Stimulated activated naive CD8-positive, alpha-beta T cell treated with anti-CD3 and anti-CD28 coated beads, Interleukin-15, Interleukin-2, amounts not matched to agents 100 U/mL and 50 U/mL, for 24 hours (primary cell): ENCODE measurements at places on chromosomes 4 and X.
A peak's percentile ranks its signal among the peaks of the same experiment; 100 is the strongest.

- no peak for DNase-seq
These were observed 31.9 kb upstream of the FAM9C start for GRCh38 chrX:13076176-13076961.

- no peak for DNase-seq
These were observed 4.6 kb downstream of the NOA1 start for GRCh38 chr4:56972809-56973208.

DNA sequence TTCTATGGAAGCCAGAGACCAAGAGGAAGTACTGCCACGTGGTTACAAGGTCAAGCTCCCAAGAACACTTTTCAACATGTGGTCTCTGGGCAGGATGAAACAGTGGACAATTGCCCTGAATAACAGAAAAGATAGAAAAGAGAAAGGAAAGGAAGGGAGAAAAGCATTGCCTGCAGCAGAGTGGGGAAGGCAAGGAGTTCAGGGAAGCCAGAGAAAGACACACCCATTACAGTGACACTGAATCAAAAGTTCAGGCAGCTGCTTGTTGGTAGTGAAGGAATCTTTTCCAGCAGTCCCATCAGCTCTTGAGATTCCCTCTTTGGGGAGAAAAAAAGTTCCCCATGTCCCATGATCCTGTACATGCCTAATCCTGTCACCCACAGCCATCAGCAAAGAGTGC is 80.5 kb downstream of the EIF4E start:
- DNase-seq = no peak

GRCh38 chr4:141636771-141637460 is 533 bp downstream of the IL15 start:
- peak; percentile 37 for DNase-seq

DNA sequence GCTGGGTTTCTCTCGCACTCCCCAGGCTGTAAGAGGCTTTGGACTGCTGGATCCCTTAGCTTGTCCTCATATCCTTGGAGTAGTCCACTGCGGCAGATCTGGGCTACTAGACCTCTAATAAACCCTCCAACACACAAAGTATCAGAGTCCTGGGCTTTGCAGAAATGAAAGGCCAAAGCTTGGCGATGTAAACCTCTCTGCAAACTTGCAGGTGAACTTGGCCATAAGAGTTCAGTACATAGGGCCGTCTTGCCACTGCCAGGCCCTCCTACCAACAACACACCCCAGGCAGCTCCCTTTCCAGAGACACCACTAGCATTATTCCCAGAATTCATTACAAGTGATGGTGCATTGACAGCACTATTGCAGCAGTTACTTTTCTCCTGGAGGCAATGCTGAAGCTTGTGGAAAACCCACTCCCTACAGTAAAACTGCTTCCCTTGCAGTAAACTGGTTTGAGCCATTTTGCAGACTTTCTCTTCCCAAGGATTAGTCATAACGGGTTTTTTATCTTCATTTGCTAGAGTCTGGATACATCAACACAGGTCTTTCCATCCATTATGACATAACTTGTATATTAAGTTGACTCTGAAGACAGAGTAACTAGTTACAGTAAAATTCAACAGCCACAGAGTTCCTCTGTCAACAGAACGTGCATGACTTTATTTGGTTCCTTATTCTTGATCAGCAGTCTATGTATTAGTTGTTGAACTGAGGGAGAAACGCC is 2.4 kb downstream of the ANKRD50 start:
- DNase-seq = no peak

DNA sequence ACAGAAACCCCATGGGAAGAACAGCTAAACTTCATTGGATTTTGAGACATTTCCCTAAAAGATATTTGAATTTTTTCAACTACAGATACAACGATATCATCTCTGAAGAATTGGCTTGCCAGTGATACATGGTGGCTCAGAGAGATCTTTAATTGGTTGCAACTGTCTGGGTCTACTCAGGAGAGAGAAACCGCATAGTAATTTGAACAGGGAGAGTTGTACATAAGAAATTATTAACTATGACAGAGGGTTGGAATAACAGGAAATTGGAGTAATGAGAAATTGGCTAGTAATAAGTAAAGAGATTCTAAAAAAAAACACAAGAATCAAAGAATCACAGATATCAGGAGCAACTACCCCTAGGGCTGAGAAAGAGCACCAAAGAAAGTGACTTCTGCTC is 118.4 kb downstream of the KLHL13 start:
- no peak for DNase-seq

- no peak for DNase-seq
These were observed 61.7 kb downstream of the TMA16 start for GRCh38 chr4:163556177-163556576.

DNA sequence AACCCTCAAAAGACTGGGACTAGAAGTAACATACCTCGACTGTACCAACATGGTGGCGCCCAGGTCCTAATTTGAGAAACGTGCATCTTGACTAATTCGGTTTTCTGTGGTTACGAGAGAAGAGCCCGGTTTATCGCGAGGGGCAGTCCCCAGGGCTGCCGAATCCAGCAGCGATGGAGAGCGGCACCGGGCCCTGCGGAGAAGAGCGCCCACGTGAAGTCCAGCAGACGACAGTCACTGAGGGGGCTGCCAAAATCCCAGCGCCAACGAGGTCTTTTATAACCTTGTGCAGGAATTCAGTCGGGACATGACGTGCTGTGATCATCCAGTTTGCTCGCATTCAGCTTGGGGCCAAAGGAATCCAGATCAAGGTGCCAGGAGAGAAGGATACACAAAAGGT is 187.5 kb upstream of the SLITRK2 start:
- no peak for DNase-seq

DNA sequence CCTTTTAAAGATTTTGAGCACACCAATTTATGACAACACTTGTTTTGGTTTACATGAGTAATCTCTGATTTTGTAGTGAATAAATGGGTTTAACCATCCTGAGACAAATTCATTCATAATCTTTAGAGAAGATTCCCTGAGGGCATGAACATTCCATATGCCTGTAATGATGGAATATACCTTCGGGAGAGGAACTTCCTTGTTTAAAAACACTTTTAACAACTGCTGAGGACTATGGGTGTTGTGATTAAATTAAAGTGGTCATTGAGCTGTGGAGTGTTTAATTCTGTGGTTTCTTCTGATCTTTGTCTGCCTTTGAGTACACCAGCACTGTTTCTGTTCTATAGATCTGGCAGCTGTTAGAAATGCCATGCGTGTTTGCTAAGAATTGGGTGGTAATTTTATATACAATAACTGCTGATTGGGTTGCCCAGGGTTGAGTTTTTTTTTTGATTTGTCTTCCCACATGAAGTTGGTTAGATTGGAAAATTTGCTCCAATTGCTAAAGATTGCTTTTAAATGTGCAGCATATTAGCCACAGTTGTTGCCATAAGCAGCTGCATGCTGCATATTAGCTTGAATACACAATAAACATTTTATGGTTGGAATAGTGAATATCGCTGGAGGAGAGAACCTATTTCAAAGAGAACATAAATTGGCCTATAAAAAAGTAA is 86.8 kb downstream of the DCLK2 start:
- DNase-seq = no peak

GRCh38 chrX:50594788-50595187 is 124.2 kb upstream of the DGKK start:
- no peak for DNase-seq

- no peak for DNase-seq
These were observed 65.6 kb downstream of the ASB9 start for GRCh38 chrX:15204130-15204751.

- peak; percentile 39 for DNase-seq
These were observed 465 bp downstream of the HAUS7 start for GRCh38 chrX:153469811-153470410.

DNA sequence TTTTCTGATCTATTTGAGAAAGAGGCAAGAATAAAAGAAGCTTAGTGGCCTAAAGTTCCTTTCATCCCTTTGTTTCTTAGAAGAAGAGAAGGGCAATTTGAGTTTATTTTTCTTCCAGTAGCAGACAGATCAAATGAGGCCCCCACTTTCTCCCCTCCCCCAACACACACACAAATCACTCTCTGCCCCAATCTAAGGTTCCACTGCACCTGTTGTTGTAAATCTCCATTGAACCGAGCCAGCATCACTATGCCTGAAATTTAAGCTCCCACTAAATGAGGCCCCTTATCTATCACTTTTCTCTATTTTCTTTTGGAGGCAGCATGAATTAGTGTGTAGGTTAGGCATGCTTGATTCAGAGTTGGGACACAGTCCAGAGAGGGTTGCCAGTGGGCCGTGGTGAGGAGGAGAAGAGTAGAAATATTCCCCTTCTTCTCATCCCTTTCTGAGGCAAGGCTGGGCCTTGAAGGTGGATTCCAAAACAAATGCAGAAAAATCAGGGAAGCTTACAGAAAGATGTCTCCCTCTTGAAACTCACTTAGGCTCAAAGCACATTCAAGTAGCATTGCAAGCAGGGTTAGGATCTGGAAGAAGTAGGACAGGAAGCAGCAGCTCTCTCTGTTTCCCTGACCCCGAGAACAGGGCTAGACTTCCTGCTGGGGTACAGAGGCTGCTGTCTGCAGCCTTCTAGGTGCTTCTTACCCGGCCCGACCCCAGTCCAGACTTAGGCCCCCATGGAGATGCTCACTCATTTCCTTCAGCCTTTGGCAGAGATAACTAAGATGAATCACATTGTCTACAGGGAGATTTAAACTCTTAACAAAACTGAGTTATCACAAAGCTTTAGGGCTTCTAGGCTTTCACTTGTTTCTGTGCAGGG is 70.7 kb downstream of the RASL11B start:
- DNase-seq = no peak

DNA sequence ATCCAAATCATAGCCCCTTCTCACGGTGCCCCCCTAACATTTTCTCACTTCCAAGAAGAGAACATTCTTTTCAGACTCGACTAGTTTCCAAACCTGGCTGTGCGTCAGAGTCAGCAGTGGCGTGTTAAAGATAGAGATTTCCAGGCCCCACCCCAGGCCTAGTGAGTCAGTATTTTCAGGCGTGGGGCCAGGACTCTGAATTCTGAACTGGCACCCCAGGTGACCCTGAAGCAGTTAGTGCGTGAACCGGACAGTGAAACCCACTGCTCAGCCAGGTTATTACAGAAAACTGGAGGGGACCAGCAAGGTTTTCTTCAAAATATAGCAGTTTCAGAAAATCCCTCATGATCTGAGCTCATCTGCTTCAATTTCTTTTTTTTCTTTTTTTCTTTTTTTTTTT is 35.0 kb upstream of the BCOR start:
- no peak for DNase-seq

DNA sequence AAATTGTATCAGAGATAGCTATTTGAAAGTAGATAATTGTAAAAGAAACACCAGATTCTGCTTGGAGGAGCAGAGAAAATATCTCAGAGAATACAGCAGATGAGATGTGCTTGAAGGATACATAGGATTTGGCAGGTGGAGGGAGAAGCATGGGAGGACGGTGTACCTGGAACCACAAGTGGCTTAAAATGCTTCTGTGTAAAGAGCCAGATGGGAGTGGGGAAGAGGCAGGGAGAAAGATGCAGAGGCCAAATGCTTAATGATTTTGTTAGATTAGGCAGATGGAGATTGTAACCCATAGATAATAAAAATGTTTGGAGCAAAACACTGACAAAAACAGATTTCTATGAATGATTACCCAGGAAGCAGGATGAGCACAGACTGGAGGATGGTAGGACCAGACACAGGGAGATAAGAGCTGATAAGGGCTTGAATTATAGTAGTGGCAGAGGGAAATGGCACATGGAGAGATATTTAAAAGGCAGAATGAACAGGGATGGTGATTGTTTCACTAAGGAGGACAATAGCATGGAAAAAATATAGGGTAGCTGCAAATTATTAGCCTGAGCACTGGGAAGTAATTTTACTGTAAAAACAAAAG is 145.7 kb upstream of the TBC1D9 start:
- no peak for DNase-seq

DNA sequence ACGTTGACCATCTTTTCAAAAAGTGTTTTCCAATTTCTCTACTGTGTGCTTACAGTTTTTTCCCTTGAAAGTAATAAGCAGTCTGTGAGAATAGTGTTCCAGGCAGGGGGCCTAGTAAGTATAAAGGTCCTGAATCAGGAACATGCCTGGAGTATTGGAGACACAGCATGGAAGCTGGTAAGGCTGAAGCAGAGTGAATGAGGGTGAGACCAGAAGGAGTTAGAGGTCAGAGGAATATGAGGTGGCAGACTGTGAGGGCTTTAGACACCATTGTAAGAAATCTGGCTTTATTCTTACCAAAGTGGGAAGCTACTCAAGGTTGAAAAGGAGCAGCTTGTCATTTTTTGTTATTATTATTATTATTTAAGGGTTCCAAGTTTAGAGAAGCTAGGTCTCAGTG is 107.4 kb downstream of the CT47B1 start:
- no peak for DNase-seq

DNA sequence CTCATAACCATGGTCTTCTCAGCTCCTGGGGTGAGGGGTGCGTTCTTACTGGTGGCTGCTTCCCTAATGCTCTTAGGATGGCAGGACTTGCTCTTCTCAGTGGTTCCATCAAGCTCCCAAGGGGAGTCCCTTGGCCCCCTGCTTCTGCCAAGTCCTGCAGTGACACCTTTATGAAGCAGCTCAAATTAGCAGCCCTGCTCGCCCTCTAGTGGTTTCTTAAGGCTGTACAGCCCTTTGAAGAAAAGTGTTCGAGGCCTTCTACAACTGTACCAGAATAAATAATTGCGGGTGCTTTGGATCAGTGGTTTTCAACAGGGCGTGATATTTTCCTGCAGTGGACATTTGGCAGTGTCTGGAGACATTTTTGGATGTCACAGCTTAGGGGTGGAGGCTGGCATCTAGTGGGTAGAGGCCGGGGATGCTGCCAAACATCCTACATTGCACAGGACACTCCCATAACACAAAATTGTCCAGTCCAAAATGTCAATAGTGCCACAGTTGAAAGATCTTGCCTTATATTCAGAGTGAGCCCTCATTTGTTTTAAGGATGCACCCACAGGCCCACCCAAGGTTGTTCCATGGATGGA is 204.7 kb upstream of the S100G start:
- DNase-seq = peak; percentile 13

- no peak for DNase-seq
These were observed 73.1 kb downstream of the MAML3 start for GRCh38 chr4:140080883-140081282.

DNA sequence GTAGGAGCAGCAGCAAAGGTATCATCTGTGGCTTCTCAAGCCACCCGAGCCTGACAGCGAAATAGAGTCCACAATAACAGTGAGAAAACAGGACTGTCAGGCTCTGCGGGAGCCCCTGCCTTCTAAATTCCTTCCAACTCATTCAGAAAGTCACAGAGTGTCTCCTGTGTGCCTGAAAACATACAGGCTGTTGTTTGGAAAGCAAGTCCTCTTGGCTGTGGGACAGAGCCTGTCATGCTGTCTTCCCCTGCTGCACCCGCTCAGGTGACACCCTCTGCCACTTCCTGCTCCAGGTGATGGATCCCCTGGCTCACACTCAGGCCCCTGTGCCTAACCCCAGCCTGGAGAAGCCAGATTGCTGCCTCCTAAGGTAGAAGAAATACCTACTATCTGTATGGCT is 152.3 kb downstream of the RAB28 start:
- no peak for DNase-seq
